ENCODE measurements at places on chromosomes 16 and 17. TPM values are rescaled to one million over a fixed set of nuclear protein-coding genes. Genes with fewer than 3 reads are reported as not detected.

DNA sequence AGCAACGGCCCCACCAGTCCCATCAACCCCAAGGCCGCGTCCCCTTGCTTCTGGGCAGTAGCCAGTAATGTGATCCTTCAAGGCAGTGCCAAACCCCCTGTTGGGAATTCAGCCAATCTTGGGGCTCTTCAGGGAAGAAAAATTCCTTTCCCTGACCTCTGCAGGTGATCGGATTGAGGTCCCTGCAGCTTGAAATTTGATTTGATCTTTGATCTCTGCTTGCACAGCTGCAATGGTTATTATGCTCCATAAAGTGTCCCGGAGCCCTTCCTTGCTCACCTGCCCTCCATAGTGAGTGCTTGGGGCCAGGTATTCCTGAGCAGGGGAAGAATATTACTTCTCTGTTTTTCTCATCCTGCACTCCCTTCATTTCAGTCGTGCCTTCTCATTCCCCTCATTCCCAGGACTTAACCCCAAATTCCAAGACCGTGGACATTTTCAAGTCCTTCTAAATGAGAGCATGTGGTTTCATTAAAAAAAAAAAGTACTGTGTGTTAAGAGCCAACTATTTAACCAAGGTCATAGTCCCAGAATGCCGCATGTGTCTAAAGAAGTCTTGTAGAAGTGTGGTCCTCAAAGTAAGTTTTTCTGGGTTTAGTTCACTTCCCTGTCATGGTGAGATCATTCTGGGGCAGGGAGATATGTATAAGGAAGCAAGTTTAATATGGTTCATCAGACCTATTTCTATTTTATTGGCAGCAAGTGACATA is 56.3 kb downstream of the SOX9 start:
- no peak for DNase-seq

DNA sequence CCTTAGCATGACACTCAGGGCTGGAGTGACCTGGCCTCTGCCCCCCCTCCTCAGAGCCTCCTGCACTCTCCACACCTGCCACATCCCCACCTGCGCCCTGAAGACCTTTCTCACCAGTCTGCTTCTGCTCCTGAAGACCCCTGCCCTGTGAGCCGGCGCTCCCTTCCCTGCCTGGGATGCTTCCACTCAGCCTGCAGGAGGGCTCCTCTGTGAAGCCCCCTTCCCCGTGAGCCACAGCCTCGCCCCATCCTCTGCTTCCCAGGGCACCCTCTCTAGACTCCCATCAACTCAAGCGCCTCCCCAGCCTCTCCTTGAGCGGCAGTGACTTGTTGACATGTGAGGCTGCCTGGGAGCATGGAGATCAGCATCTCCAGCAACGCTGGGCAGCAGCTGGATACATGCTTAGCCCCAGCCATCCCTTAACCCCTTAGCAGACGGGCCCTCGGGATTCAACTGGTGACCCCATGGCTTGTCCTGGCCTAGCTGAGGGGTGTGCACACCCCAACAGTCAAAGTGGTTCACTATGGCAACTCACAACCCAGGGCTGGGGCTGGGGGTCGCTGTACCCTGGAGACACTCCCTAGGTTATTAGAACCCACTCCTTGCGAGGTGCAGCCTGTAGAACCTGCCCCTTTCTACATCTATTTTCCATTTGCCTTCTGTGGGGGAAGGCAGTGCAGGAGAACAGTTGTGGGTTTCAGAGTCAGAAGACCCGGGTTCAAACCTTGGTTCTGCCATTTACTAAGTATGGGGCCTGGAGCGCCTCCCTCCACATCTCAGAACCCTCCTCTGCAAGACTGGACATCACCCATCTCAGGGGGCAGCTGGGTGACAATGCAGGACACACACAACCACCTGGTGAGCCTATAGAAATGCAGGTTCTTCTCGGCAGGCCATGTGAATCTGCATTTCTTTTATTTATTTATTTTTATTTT is 21.5 kb downstream of the TMEM235 start:
- peak; percentile 34 for DNase-seq

DNA sequence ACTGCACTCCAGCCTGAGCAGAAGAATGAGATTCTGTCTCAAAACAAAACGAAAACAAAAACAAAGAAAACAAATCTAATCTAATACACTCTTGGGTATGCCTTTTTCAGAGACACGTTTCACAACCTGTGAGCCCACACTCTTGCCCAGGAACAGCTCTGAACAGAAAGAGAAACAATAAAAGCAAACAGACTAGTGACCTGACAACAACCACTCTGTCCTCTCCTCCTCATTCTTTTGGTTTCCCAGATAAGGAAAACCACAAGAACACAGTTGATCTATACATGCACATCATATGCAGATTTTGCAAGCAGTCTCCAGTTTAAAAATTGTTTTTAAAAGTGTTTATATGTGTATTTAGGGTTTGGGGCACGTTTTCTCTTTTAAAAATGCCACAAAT is 1.3 kb downstream of the MKS1 start:
- no peak for DNase-seq

DNA sequence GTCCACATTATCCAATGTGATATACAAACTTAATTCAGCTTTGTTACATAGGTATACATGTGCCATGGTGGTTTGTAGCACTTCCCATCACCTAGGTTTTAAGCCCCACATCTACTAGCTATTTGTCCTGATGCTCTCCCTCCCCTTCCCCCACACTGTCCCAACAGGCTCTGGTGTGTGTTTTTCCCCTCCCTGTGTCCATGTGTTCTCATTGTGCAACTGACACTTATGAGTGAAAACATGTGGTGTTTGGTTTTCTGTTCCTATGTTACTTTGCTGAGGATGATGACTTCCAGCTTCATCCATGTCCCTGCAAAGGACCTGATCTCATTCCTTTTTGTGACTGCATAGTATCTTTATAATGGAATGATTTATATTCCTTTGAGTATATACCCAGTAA is 196.7 kb downstream of the CDH11 start:
- DNase-seq = no peak

- no peak for DNase-seq
These were observed 53.9 kb upstream of the ERN1 start for GRCh38 chr17:64183815-64184214.

GRCh38 chr16:62548095-62548494 is 511.9 kb upstream of the CDH8 start:
- DNase-seq = peak; percentile 46

GRCh38 chr17:12024327-12024726 is 3.6 kb downstream of the MAP2K4 start:
- no peak for DNase-seq

GRCh38 chr17:917391-917811 is 62.2 kb downstream of the NXN start:
- no peak for DNase-seq

DNA sequence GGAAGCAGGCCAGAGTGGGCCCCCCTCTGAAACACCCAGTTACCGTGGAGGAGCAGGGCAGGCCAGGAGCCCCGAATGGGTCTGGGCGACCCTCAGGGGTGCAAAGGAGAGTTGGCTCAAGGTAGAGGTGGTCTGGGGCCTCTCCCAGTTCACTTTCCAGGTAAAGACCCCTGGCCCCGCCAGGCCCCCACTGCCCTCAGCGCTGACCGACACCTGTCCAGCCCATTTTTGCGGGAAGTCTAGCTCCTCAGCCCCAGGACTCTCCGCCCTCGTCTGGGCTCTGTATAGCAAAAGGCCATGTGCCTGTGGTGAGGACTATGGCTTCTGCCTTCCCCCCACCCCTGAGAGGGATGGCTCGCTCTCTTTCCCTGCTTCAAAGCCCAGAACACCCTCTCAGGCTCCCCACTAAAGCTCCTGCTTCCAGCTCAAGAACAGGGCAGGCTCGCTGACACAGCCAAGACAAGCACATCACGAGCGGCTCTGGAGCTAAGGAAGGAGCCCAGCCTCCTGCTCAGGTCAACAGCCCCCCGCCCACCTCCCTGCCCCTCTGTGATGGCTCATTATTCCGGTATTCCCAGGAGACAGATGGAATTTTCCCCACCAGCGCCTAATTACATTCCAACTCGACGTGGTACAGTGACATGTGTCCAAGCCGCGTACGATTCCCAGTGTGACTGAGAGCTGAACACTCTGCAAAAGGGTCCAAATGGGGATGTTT is 59.4 kb downstream of the RTN4RL1 start:
- no peak for DNase-seq

DNA sequence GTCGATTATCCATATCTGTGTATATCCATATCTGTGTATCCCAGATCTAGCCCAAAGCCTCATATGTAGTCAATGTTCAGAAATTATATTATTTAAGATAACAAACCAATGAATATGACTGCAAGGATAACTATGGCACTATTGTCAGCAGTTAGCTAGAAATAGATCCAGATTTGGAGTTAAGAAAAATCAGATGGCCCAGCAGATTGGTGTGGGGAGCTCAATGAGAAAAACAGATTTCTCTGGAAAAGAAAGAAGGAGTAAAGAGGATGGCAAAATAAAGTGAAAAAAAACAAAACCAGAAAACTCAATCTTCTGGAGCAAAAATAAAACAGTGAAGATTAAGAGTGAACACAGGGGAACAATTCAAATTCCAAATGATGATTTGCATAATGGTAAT is 10.6 kb upstream of the CDH8 start:
- no peak for DNase-seq

- DNase-seq = peak; percentile 31
These were observed 3.6 kb downstream of the ZACN start for GRCh38 chr17:76082326-76083251.

GRCh38 chr17:32015245-32016013 is 8.2 kb downstream of the LRRC37B start:
- DNase-seq = no peak

- no peak for DNase-seq
These were observed 6.2 kb downstream of the DUS1L start for GRCh38 chr17:82059272-82060000.

GRCh38 chr17:40528692-40529417 is 27.4 kb upstream of the TNS4 start:
- DNase-seq = no peak

DNA sequence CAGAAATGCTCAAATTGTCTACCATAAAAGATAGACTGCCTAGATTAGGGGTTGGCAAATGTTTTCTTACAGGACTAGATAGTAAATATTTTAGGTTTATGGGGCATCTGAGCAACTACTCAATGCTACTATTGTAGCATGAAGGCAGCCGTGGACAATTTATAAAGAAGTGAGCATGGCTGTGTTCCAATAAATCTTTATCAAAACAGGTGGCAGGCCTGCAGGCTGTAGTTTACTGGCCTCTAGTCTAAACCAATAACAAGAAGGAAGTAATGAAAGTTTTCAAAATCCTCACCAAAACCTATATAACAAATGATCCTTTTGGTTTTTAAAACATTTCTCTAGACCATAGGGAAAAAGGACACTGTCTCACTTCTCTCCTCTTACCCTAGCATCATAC is 105.2 kb downstream of the PRKCB start:
- no peak for DNase-seq

DNA sequence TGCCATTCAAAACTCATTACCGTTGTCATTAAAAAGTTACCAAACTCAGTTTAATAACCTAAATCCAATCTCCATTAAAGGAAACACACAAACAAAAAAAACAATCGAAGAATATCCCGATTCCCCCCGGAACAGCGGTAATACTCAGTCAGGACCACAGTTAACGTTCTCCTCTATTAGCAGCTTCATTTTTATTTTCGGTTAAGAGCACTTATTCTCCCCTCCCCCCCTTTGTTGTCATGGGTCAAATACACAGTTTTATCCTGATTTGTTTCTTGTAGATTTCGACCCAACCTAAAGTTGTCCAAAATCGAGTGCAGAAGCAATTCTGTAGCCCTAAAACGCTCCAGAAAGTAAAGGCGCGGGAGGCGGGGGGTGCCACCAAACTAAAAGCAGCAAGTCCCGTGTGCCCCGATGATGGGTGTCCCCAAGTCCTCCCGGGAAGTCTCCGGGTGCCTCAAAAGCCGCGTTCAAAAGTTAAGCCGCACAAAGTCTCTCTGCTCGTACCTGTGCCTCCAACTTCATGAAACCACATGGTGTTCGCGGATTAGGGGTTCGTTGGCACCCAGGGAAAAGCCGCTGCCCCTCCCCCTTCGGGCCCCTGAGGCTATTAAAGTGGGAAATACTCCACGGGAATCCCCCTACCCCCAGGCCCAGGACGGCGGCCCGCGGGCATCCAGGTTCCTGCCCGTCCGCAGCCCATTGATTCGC is 996 bp downstream of the SUMO2 start:
- no peak for DNase-seq

DNA sequence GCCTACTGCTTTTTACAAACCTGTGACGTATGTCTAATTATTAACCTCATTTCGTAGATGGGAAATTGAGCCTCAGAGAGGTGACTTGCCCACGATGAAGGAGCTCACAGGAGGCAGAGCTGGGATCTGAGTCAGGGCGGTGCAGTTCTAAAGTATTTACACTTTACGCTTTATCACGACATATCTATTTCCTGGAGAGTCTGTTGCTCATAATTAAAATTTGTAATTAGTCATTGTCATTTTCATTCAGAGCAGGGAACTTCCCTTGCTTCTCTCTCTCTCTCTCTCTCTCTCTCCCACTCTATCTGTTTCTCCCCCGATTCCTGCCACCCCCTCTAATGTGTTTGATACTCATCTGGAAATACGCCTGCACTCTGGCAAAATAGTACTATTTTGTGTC is 5.9 kb downstream of the SLC5A11 start:
- DNase-seq = no peak

- no peak for DNase-seq
These were observed 26.0 kb downstream of the ERCC4 start for GRCh38 chr16:13945744-13946485.

GRCh38 chr16:4882000-4882632 is 34.8 kb downstream of the UBN1 start:
- DNase-seq = no peak

DNA sequence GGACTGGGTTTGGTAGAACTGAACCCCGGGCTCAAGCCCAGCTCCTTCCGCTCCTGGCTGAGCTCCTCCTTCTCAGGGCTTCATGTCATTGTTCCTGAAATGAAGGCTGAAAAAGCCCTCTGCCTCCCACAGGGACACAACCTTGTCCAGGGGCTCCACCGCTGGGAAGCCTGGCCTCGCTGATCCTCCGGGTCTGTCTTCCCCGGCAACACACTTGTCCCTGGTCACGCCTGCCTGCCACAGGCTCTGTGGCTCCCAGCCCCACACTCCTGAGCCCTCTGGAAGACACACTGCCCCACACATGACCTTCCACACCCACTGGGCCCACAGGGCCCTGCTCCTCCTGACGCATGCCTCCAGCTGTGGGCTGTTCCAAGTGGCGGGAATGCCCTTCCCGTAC is 18.0 kb upstream of the ZC3H18 start:
- no peak for DNase-seq

GRCh38 chr17:1773696-1774181 is 11.9 kb downstream of the SERPINF1 start:
- DNase-seq = no peak

The MGAT5B gene
- total RNA-seq = 4.6 TPM

The SLC47A1 gene
- 2.0 TPM for total RNA-seq

The PPM1E gene
- 7.1 TPM for total RNA-seq

The STAT3 gene
- 82.1 TPM for total RNA-seq

The DNAH9 gene
- total RNA-seq = 0.22 TPM

The RHBDF2 gene
- 19.7 TPM for total RNA-seq

The NTN3 gene
- 1.3 TPM for total RNA-seq

The KRTAP1-3 gene
- total RNA-seq = not detected

The CXCL16 gene
- 4.2 TPM for total RNA-seq

The STAC2 gene
- 2.5 TPM for total RNA-seq

The TEKT1 gene
- not detected for total RNA-seq

The SLC6A4 gene
- total RNA-seq = 0.44 TPM

The CES1 gene
- not detected for total RNA-seq

The SPEM1 gene
- 0.33 TPM for total RNA-seq

The SCGB1C2 gene
- total RNA-seq = not detected

The NEUROD2 gene
- total RNA-seq = not detected

The TP53 gene
- total RNA-seq = 163 TPM
